Stimulated activated CD4-positive, alpha-beta T cell treated with anti-CD3 and anti-CD28 coated beads, TNF-alpha, amount 100 ng/mL, for 1 hour (primary cell): ENCODE measurements at places on chromosomes 5 and 9.
A peak's percentile ranks its signal among the peaks of the same experiment; 100 is the strongest.

- DNase-seq, result no peak
These were observed 175.1 kb upstream of the PITX1 start for GRCh38 chr5:135208903-135209721.

GRCh38 chr9:2876726-2877125, 32.8 kb upstream of the PUM3 start:
- DNase-seq, result no peak

DNA sequence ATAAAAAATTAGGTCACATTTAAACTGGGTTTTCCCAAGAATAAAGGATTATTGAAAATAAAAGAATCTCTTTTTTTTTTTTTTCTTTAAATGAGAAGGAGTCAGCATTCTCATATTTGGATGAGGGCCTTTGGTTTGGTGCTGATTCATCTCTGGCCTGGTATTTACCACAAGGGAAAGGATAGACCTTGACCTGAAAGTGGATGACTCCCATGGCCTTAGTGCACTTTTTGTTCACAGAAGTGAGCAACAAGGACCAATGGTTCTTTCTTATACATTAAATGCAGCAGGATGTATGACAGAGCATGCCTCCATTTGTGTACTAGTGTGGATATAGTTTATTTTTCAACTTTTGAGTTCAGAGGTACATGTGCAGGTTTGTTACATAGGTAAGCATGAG, 6.9 kb downstream of the YTHDC2 start:
- no peak for DNase-seq

GRCh38 chr9:112553256-112553826, 66.7 kb downstream of the KIAA1958 start:
- DNase-seq, result no peak

GRCh38 chr9:97484134-97484533, 17.3 kb upstream of the TMOD1 start:
- no peak for DNase-seq

DNA sequence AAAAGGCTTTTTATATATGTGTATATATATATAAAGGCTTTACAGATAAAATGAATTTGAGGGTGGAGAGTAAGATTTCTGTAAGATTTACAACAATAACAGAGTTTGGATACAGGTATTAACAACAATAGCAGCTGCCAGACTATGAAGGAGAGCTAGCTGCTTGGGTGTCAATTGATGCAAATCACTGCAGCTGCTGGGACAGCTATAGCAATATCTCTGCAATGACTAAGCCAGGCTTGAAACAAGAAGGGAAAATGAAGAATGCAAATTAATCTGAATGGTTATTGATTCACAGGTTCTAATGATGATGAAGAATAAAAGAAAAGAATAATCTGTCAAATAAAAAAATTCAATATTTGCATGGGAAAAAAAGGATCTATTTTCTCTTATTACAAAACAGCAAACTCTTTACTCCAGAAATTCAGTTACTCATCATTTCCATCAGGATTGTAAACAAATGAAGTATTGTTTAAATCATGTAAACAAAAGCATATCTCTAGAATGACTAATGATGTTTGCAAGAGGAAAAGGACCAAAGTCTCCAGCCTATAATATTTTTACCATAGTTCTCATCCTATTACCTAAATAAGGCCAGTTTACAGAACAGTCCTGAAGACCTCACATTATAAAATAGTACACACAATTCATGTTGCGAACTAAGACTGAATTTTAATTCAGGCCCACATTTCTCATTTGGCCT, 219.0 kb downstream of the HTR1A start:
- no peak for DNase-seq

GRCh38 chr5:173946323-173946722, 42.6 kb upstream of the C5orf47 start:
- DNase-seq, result no peak

GRCh38 chr5:83848941-83849340, 128.3 kb upstream of the HAPLN1 start:
- DNase-seq, result no peak

- DNase-seq, result no peak
These were observed 5.3 kb upstream of the TBC1D9B start for GRCh38 chr5:179912951-179913350.

- peak; percentile 25 for DNase-seq
These were observed 25.7 kb downstream of the PDGFRB start for GRCh38 chr5:150129813-150130492.

GRCh38 chr5:137753691-137754187, 424 bp downstream of the HNRNPA0 start:
- no peak for DNase-seq

GRCh38 chr9:89319015-89319905, 960 bp downstream of the SECISBP2 start:
- DNase-seq, result no peak

DNA sequence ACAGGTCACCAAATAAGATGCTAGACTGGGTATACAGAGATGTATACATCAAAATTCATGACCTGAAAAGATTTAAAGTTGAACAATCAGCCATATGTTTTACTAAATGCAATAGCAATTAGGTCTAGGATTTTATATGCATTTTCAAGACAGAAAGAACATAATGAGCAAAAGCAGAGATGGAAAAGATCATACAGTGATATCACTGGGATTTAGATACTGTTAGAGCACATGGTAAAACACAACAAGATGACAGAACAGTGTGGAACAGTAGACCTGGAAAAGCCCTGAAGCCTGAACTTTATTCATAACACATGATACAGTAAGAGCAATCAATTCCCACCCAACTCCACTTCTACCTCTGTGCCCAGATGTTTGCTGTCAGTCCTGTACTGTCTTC, 585.9 kb downstream of the PRR16 start:
- no peak for DNase-seq

DNA sequence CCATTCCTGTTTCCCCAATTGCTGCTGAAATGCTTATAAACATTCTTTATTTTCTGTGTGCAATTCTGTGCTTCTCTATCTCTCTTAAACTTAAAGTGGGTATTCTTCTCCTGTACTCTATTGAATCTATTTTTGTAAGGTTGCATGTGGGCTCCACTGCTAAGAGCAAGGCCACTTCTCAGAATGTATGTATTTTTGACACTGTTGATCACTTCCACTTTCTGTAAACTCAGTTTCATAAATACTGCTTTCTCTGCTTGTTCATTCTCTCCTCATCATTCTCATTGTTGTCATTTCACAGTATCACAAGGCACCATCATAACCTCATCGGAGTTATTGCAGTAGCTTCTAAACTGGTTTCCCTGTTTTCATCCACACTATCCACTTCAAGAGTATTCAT, 483.0 kb upstream of the CDH18 start:
- DNase-seq, result no peak

DNA sequence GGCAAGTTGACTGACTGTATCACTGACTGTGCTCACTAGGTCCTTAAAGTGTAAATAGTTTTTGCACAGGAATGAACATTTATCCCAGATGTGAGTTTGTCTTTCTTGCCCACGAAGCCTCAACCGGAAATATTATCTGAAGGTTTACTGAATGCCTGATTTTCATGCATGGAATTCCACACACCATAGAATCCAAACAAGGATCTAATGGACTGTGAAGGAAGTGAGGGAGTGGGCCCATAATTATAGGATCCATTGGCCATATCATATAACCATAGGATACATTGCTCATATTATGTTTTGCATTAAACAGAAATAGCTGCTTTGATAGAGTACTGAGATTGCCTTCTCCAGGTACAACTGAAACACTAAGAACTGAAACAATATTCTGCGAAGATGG, 1057.2 kb upstream of the EDIL3 start:
- no peak for DNase-seq

- DNase-seq, result no peak
These were observed 50.9 kb downstream of the UBE2R2 start for GRCh38 chr9:33867747-33868439.

GRCh38 chr9:95147452-95148207, 169.9 kb downstream of the FANCC start:
- DNase-seq, result no peak

- DNase-seq, result no peak
These were observed 379.4 kb downstream of the PRR16 start for GRCh38 chr5:120843390-120843980.

GRCh38 chr9:116313638-116314037, 160.0 kb downstream of the PAPPA start:
- no peak for DNase-seq
